ENCODE measurements at places on chromosomes 1 and 21.

- peak; percentile 28 for DNase-seq
Observed at GRCh38 chr1:207049974-207050391, 1.0 kb downstream of the YOD1 start.

- no peak for DNase-seq
Observed at GRCh38 chr1:199046618-199047017, 407.8 kb downstream of the PTPRC start.

DNA sequence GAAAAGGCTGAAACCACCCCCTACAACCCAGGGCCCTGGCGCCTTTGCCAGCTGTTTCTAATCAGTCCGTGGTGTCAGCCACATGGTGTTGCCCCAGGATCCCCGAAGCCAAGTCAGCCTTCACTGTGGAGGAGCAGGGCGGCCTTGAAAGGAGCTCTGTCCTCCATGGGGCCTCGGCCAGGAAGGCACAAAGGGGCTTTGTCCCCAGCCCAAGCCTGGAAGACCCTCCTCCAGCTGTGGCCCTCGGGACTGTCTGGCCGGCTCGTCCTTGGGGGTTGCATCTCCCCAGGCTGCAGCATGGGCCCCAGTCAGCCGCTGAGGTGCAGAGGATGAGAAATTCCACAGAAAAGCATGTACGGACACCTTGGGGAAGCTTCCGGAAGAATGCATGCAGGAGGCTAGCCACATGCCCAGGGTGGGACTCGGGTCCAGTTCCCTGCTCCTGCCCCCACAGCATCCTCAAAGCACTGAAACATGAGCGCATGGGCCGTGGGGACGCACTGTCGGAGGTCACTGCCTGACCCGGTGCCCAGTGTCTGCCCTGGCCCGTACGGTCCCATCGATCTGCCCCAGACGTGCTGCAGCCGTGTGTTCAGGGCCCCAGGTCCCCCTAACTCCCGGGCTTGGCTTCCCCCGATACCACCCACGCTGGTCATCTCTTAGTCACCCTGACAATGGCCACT, 38.6 kb upstream of the POFUT2 start:
- no peak for DNase-seq

- DNase-seq: no peak
Observed at GRCh38 chr21:33238146-33238545, 8.4 kb downstream of the IFNAR2 start.

DNA sequence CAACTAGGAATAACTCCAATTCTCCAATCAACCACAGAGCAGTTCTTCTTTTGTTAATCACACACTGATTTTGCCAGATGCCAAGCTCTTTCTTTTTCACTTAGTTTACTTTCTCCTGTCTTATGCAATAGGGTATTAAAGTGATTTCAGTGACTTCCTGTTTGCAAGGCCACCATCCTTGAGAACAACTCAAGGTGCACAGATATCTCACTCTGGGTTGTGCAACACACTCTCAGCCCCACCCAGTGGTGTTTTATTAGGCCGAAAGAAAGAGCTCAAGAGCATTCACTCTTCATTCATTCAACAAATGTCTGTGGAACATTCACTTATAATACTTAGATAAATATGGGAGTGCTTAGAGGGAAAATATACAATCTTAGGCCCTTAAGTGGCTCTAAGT, 352.5 kb downstream of the ZNF326 start:
- no peak for DNase-seq

DNA sequence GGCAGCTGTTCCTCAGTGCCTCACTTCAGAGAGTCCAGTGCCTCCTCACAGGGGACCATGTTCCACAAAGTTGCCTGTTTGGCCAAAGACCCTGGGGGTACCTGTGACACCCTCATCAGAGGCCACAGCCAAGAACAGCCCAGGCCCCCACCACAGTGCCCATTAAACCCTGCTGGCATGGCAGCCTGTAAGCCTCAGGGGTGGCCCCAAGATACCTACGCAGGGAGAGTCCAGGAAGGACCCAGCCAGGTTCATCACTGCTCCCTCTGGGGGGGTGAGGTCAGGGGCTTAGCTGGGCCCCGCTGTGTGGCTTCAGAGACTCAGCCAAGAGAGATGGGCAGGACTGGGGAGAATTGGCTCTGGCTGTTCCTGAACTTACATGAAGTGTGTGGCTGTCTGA, 19.1 kb upstream of the PRDM16 start:
- DNase-seq: no peak

- no peak for DNase-seq
Observed at GRCh38 chr21:46017148-46017547, 35.6 kb downstream of the COL6A1 start.

- DNase-seq: no peak
Observed at GRCh38 chr21:36079010-36079649, 9.3 kb downstream of the CBR1 start.

DNA sequence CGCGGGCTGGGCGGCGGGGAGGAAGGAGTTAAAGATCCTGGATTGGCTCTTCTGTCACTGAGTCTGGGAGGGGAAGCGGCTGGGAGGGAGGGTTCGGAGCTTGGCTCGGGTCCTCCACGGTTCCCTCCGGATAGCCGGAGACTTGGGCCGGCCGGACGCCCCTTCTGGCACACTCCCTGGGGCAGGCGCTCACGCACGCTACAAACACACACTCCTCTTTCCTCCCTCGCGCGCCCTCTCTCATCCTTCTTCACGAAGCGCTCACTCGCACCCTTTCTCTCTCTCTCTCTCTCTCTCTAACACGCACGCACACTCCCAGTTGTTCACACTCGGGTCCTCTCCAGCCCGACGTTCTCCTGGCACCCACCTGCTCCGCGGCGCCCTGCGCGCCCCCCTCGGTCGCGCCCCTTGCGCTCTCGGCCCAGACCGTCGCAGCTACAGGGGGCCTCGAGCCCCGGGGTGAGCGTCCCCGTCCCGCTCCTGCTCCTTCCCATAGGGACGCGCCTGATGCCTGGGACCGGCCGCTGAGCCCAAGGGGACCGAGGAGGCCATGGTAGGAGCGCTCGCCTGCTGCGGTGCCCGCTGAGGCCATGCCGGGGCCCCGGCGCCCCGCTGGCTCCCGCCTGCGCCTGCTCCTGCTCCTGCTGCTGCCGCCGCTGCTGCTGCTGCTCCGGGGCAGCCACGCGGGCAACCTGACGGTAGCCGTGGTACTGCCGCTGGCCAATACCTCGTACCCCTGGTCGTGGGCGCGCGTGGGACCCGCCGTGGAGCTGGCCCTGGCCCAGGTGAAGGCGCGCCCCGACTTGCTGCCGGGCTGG, at the start of gene NPR1:
Gene NPR1, plus strand, starts transcription at position 170 of the 818 bp plus-strand sequence. Its CDS starts 421 bp downstream, at position 591.
- peak; percentile 62 for DNase-seq

DNA sequence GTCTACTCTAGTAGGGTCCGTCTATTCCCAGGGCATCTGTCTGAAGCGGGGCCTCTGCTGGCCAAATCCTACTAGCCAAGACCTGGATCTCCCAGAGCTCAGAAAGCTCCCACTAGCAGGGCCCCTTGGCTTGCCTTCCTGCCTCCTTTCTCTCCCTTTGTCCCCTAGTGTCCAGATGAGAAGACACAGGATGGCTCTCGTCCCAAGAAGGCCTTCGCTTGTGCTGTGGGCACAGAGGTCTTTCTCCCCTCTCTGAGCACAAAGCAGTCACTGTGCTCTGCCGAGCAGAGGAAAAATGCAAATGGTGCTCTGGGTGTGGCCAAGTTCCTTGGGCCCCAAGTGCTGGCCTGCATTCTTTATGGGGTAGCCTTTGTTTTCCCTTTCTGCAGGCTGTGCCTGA, 13.0 kb upstream of the GPR137B start:
- peak; percentile 37 for DNase-seq

GRCh38 chr1:64055310-64055709, 148.1 kb upstream of the UBE2U start:
- no peak for DNase-seq

GRCh38 chr1:88062650-88063153, 621.4 kb upstream of the PKN2 start:
- DNase-seq: no peak

- DNase-seq: no peak
Observed at GRCh38 chr1:158043232-158043631, 49.8 kb downstream of the KIRREL1 start.

DNA sequence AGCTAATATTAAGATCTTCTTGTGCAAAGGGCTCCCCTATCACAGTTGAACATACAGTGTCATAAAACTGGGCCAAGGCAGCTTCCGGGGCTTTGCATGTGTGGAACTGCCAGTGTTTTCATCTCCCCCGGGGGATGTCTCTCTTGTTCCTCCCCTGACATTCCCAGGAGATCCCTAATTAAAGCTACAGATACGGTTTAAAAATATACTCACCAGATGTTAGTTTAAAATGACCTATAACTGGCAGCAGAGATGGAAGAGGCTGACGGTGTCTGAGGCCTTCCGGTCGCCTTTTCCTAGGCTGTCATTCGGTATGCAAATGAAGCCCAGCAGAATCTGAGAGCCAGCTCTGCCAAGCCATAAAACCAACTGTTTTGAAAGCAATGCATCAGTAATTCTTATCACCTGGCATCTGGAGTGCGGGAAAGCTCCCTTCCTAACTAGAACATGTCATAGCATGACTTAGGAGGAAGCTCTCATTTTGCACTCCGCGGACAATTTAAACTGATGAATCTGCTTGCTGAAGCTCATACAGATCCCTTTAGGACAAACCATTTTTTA, 436.5 kb upstream of the VAMP3 start:
- DNase-seq: no peak

DNA sequence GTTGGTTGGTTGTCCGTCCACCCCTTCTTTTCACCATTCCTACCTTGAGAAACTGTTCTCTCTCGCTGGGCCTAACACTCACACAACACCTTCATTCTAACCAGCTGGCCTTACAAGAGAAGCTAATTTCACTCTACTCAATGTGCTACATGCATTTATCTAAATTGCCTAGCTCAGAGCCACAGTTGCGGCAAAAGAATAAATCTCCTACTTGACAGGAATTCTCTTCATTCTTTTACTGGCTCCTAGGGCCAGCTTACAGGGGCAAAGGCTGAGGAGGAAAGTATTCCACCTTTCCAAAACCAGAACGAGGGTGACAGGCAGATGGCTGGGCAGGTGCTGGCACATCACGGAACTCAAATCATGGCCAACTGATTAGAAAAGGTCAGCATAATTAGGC, 6.5 kb downstream of the F3 start:
- no peak for DNase-seq

GRCh38 chr1:119002028-119002686, 14.0 kb upstream of the TBX15 start:
- no peak for DNase-seq

DNA sequence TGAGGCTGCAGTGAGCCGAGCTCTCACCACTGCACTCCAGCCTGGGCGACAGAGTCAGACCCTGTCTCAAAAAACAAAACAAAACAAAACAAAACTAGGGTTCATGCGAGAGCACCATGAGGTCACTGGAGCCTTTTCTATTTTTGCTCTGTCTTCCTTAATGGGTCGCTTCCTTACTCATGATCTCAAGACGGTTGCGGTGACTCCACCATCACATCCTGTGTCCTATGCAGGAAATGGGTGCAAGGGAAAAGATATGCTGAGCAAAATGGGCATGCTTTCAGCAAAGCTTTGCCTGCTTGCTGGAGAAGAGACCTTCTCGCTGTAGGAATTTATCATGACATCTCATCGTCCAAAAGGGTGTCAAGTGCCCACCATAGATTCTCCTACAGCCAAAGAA, 36.4 kb downstream of the WNT9A start:
- DNase-seq: no peak

GRCh38 chr1:96565546-96565945, 156.0 kb upstream of the PTBP2 start:
- no peak for DNase-seq

- no peak for DNase-seq
Observed at GRCh38 chr1:223249854-223250631, 107.0 kb upstream of the TLR5 start.

DNA sequence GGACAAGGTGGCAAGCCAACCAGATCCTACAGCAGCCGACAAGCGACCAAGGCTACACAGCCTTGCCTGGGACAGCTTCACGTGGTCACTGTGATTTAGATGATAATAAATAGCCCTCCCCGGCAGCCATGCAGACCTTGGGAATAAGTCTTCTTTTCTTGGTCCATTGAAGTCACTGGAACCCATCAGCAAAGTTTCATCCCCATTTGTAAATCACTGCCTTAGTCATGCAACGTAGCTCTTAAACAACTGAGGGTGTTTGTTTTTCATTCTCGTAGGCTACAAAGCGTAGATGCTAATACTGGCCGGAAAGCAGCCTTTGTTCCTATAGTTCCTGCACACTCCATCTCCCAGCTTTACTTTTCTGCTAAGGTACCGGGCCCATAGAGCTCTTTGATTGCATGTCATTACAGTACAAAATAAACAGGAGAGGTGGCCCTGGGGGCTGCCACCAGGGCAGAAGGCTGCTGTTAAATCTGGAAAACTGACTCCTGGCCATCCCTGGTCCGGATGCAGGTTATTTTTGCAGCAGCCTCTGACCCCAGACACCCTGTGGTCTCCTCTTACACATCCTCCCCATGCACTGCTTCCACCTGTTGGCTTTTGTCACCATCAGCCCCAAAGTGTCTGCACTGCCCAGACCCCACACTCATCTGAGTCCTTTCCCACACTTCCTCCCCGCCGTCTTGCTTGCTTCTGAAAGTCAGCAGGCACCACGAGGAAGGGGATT, 105.5 kb downstream of the TOMM20 start:
- no peak for DNase-seq

DNA sequence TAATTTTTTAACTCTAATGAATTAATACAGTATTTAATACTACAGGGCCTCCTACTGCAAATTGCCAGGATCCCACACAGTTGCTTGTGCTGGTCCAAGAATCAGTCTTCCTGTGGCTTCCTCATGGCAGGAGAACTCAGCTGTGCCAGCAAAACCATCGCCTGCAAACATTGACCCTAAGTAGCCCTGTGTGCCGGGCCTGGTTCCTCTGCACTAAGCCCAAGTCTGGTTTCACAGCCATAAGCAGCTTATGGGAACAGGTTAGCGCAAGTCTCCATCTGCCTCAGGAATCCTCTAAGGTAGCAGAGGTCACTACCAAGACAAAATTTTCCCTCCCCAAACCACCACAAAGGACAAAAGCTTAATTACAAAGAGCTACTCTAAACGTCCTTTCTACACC, 216.6 kb downstream of the PLA2G4A start:
- no peak for DNase-seq

DNA sequence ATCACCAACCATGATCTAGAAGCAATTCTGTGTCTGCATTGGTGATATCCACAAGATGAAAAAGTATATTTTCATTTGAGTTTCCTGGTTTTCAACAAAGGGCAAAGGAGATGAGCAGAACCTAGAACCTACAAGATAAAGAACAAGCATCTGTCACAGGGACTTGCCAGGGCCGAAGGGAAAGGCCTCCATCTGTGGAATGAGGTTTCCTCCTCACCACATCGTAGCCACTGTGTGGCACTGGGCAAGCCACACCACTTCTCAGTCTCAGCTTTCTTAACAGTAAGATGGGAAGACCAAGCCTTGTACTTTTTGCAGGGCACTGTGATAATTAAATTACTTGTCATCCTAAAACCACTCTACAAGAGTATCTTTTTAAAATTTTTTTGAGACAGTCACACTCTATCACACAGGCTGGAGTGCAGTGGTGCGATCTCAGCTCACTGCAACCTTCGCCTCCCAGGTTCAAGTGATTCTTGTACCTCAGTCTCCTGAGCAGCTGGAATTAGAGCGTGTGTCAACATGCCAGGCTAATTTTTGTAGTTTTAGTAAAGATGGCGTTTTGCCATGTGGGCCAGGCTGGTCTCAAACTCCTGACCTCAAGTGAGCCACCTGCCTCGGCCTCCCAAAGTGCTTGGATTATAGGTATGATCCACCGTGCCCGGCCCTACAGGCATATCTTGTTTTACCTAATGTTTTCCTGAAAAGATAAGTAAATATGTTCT, 45.8 kb downstream of the ARHGEF11 start:
- DNase-seq: no peak
